Hematopoietic multipotent progenitor cell treated with erythropoietin and hydrocortisone succinate and interleukin-3 and kit ligand, for 6 days (in vitro differentiated cells): ENCODE measurements at places on chromosomes 1 and 21.
A peak's percentile ranks its signal among the peaks of the same experiment; 100 is the strongest.

DNA sequence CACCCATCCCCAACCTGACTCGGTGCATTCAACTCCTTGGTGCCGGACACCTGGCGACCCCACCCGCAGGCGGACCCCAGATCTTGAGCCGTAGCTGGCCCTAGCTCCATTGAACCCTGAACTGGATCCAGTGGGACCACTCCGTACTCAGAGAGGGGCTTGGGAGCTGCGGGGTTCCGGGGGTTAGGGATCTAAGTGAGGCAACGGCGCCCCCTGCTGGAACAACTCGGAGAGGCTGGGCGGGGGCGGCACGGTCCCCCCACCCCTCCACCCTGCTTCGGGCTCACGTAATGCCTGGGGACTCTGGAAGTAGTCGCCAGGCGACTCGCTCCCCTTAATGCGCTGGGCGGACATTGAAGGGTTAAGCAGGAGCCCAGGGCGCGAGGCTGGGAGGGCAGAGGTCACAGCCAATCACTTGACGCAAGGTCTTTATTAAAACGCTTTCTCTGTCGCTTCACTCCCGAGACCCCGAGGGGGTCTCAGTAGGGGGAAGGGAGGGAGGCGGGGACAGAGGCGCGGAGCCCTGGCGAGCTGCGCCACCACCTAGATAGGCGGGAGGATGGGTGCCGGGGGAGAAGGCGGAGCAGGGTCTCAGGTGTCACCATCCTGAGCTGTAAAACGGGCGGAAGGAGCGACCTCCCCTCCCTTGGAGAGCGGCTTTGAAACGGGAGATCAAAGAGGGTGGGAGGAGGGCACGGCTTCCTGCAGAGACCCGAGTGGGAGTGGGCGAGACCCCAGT is 704 bp upstream of the CRABP2 start:
- DNase-seq = peak; percentile 67

DNA sequence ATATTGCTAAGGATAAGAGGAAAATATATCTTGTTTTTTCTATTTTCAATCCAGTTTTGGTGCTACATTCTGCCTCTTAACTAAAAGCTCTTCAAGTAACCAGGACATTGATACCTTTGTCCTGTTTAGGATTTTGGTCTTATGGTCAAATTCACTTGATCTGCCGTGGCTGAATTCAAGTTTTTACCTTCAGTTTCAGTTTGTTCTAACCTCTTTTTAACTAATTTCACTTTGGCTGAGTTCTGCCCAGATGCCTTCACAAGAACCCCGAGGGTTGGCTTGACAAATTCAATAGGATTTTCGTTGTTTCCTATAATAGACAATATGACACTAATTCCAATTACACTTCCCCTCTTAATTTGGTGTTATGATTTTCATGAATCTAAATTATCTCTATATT is 84.5 kb upstream of the C1orf21 start:
- DNase-seq = no peak

- no peak for DNase-seq
Measured at GRCh38 chr1:31693231-31693630, 10.6 kb downstream of the COL16A1 start.

DNA sequence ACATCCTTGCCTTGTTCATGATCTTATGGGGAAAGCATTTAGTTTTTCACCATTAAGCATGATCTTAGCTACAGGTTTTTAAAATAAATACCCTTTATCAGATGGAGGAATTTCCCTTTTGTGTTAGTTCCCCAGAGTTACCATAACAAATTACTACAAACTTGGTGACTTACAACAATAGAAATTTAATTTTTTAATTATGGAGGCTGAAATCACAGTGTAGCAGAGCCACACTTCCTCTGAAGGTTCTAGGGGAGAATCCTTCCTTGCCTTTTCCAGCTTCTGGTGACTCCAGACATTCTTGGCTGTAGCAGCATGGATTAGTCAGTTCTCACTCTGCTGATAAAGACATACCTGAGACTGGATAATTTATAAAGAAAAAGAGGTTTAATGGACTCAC is 18.5 kb downstream of the MIGA1 start:
- no peak for DNase-seq

DNA sequence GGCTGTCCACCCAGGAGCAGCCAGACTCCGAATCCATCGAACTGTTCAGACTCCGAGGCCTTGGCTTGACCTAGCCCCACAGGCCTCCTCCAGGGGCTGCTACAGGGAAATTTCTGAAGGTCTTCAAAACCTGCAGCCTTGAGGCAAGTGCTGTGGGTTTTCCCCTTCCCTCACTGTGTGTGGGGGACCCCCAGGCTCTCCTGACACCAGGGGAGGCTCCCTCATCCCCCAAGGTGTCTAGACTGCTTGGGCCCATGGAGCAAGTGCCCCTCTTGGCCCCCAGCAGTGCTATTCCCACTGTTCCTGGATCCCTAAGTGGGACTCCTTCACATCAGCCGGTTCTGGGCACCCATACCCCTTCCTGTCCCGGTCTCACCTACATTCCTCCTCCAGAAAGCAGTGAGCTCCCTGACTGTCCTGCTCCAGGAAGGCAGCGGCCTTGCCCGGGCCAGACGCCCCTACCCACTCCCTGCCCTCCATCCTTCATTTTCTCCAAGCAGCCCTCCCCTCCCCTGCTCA is 814 bp downstream of the PAQR7 start:
- no peak for DNase-seq

GRCh38 chr1:230186003-230186863 is 119.2 kb downstream of the GALNT2 start:
- no peak for DNase-seq

DNA sequence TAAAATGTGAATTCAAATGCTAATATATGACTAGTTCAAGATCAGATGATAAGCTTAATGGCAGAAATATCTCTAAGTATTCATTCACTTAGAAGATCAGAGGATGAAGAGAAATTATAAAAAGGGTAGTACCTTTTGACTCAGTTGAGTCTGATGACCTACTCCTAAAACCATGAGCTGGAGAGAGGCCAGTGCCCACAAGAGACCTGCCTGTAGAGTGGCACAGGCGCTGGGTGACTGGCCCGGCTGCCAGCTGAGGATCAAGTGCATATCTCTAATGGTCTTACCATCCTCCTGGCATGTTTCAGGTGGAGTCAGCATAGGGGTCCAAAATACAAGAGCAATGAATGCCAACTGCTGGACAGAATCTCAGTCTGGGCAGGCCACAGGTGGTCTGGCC is 14.1 kb downstream of the DDAH1 start:
- DNase-seq = no peak

DNA sequence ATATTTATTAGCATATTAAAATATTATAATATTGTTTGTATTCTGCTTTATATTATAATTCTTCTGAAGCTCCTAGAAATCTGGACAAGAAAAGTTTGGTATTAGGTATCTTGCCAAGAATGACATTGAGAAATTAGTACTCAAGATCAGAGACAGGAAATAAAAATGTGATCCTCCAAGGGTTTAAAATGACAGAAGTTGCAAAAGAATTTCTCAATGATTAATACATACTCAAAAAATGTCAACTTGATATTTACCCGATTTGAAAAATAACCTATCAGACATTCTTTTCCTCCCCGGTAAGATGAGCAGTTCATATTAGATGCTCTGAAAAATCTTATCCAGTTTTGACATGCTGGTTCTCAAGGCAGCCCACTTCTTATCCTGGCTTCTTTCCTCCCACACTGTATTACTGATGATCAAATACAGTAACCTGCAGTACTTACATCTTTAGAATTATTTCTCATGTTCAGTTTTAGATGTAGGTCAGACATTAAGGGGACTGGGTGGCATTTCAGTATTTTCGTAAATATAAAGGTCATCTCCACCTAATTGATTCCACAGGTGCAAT is 55.3 kb downstream of the CACHD1 start:
- no peak for DNase-seq

GRCh38 chr1:98176414-98176813 is 255.6 kb upstream of the DPYD start:
- DNase-seq = no peak

DNA sequence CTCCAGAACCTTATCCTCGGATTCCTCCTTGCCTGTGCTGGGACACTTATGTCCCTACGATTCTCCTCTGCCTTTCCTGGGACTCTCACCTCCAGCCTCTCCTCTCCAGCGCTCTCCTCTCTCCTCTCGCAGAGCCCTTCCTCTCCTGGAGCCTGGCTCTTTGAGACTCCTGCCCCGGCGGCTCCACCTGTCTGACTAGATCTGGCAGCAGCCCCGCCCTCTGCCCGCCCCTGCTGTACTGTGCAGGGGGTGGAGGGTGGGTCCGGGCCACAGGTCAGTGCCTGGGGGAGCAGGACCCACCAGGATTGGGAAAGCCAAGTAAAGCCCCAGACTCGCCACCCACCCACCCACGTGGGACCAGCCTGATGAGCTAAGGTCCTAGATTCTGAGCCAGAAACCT is 1.6 kb downstream of the ELOVL1 start:
- DNase-seq = no peak

DNA sequence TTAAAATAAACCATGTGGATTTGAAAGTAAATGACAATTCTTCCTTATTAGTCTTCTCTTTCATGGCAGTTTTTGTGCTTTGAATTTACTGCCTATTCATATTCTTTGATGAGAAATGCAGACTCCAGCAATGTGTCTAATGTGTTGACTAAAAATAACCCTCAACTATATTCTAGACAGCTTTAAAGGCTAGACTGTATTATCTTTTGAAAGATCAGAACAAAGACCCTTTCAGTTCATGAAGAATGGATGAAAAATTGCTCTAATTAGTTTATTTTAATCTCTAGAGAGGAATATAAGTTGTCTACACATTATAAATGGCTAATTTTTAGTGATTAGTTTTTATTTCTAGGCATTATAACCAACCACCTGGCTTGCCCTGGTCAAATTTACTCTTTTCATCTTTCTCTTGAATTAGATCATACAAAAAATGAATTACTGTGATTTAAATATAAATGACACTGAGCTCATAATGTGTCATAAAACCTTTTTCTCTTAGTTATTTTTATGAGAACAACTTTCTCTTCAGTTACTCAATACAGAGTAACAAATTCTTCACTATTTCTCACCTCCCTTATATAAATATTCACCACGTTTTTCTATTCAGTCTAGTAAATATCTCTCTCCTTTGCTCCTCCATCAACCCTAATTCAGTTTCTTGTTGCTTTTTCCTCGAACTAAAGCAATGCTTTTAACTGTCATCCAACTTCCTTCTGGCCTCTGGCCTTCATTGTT is 428.5 kb upstream of the TMPRSS15 start:
- no peak for DNase-seq

GRCh38 chr1:231049121-231049979 is 9.3 kb upstream of the FAM89A start:
- DNase-seq = peak; percentile 33
